ENCODE measurements at places on chromosomes 1 and 21.

GRCh38 chr1:183318433-183318832 lies 99.7 kb downstream of the NMNAT2 start:
- DNase-seq: no peak

DNA sequence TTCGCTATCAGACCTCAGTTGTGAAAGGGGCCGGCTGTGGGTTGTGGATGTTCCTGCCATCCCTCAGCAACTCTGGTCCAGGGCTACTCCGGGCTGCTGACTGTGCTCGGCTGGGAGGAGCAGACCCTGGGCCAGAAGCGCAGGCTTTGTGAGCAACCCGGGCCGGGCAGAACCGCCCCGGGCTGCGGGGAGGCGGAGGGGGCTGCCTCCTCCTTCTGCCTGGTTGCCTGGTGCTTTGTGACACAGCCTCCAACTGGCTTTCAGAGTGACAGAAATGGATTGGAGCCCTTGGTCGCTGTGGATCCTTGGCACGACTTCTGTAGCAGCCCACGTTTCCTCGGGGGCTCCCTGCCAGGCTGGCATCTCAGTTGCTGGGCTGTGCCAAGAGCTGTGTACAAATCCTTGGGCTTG lies 10.0 kb downstream of the DRAXIN start:
- DNase-seq: no peak

DNA sequence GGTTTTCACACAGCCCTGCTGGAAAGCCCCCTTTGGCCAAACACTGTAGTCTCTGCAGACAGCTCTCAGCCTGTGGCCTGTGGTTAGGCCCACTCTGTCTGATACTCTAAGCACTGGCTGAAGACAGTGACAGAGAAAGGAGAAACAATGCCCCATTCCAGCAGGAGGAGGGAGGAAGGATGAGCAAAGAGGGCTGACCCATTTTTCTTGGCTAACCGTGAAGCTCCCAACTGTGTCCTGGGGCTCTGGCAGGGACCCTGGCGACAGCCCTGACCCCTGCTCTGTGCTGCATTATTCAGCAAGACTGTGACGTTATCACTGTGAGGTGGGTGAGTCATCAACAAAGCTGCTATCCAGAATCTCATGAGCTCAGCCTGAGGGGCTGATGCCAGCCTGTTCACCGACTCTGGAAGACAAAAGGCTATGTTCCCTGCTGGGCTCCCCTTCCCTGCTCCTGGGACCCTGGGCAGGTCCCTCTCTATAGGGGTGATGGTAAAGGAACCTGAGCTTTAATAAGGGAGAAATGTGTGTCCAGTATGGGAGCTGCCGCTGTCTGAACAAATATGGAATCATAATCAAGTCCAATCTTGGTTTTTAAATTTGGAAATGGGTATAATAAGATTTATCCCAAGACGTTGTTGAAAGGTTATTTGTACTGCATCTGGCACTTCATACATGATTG lies 107.0 kb downstream of the RHOU start:
- DNase-seq: no peak

GRCh38 chr1:11488201-11488770 lies 9.3 kb downstream of the DISP3 start:
- no peak for DNase-seq

DNA sequence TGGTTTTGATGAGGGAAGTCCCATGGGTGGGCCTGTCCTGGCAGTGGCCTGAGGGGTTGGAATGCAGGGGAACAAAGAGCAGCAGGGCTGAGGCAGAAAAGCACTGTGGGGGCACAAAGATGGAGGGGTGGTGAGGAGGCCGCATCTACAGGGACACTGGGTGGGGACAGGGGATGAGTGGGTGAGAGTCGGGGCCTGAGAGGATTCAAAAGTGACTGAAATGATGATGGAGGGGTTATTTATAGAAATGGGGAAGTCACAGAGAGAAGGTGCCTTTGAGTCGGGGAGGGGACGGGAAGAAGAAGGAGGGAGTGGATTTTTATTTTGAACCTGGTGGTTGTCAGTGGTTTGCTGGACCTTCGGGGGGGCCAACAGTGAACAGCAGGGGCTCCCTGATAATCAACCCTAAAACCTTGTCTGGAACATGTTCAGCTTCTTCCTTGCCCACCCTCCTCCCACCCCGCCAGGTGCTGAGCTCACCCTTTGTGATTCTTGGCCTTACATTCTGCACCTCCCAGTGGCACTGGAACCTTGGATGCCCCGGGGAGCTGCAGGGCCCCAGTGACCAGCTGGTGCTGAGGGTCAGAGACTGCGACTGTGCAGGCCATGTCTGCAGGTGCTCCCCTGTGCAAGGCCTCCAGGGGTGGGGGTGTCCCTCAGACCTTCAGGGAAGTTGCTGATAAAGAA lies 42.9 kb downstream of the IER5 start:
- DNase-seq: no peak

GRCh38 chr1:116436611-116436970 lies 63.5 kb downstream of the ATP1A1 start:
- no peak for DNase-seq

DNA sequence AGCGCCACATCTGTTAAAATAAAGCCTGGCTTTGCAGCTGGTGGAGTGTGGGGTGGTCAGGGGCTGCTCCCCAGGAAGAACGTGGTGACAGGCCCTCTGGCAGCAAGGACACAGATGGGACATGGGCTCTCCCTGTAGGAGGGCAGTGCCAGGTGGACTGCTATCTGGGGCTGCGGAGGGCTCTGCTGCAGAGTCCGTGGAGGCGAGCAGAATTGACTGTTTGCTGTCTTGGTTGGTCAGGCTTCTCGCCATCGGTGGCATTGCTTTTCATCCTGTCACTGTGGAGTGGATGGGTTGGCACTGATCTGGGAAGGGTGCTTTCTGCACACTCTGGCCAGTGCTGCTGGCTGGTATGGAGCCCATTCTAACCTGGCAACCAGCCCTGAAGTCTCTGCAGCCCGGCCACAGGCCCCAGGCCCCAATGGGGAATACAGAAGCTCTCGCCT lies 103.0 kb downstream of the LAMC2 start:
- no peak for DNase-seq

DNA sequence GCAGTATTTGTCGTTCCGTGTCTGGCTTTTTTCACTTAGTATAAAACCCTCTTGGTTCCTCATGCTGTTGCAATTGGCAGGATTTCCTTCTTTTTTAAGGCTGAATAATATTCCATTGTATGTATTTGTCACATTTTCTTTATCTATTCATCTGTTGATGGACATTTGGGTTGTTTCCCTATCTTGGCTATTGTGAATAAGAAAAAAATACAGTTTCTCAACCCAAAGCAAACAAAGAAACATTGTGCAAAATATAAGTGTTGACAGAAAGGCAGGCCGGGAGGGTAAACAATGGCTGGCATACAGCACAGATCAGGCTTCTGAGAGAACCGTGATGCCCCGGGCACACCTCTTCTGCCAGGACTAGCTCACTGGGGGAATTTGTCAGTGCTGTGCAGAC lies 26.9 kb downstream of the NENF start:
- no peak for DNase-seq

GRCh38 chr1:86750530-86750929 lies 46.2 kb downstream of the SH3GLB1 start:
- no peak for DNase-seq

DNA sequence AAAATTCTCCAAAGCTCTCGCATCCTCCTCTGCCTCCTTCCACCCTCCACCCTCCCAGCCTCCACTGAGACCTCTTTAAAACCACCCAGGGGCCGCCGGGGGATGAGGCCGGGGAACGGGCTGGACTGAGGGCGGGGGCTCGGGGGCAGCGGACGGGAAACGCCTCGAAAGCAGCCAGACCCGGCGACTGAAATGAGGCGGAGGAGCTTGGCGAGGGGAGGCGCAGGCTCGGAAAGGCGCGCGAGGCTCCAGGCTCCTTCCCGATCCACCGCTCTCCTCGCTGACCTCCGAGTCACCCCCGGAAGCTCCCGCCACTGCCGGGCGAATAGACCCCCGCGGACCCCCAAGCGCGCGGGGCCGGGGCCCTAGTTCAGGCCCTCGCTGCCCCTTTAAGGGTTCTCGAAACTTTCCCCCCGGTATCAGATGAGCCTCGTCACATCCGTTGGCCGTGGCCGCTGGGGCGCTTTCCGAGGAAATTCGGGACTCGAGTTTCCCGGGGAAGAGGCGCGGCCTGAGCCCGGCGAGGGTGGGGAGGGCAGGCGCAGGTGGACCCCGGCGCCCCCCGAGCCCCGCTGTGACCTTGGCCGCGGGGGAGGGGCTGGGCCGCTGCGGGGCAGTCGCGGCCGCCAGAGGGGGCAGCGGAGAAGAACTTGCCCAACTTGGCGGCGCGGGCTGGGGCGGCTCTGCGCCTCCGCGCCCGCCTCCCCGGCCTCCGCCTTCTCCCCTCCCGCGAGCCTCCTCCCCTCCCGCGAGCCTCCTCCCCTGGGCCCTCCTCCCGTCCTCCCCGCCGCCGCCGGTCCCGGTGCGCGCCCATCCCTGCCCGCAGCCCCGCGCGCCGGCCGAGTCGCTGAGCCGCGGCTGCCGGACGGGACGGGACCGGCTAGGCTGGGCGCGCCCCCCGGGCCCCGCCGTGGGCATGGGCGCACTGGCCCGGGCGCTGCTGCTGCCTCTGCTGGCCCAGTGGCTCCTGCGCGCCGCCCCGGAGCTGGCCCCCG lies at the start of gene BACE2:
TSS of gene BACE2 (plus strand) at position 813 of the 995 bp plus-strand sequence. CDS start at position 917, 104 bp downstream.
- DNase-seq: peak; percentile 27

DNA sequence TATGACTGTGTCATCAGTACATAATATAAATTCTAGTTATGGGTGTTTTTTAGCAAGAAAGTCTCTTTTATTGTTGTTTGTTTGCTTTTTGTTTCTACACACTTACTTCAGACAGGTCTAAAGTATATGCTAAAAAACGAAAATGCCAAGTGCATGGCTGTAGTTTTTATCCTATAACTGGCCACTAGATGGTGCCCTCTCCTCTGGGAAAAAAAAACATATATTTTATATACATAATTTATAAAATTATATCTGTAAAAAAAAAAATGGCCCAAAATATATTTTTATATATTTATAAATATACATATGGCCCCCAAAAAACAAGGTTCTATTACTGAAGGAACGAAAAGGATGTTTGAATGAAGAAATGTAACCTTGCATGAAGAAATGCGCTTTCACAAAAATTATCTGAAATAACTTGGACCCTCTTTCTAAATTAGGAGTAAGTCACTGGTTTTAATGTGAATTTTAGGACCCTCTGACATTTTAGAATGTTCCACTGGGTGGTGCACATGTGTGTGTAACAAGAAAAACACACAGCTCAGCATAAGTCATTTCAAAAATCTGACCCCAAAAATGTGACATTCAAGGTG lies 93.5 kb downstream of the TTLL7 start:
- no peak for DNase-seq

DNA sequence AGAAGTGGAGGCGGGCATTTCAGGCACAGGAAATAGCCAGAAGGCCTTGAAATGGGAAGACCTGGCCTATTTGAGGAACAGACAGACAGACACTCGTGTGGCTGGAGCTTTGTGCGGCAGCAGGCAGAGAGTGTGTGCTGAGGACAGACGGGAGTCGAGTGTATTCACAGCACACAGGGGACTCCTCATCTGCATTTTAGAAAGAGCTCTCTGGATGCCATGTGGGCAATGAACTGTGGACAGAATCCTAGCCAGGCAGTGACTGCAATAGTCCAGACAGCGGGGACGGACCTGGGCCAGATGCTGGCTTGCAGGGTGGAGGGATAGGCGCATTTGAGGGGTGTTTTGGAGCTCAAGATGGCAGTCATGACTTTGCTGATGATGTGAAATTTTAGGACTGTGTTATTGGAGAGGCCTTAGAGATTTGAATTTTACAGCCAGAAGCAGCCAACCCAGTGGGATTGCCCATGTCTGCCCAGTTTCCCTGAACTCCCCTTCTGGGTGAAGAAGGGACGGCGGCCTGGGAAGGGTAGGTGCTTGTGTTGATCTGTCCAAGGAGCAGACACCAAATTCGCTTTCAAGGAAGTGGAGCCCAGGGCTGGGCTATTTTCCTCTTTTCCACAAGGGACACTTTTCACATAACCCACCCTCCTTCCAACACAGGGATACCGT lies 43.7 kb downstream of the CHAF1B start:
- DNase-seq: no peak

GRCh38 chr1:38403667-38404066 lies 357.1 kb upstream of the POU3F1 start:
- DNase-seq: no peak

GRCh38 chr1:244354810-244355278 lies 96.9 kb downstream of the ADSS2 start:
- no peak for DNase-seq

- no peak for DNase-seq
Observed at GRCh38 chr21:27722095-27722494, 755.2 kb upstream of the ADAMTS5 start.

All from stimulated activated CD4-positive, alpha-beta T cell treated with anti-CD3 and anti-CD28 coated beads, Interleukin-15, amount 100 ng/mL, for 1 hour (primary cell).